ENCODE measurements at places on chromosomes 4 and X.

DNA sequence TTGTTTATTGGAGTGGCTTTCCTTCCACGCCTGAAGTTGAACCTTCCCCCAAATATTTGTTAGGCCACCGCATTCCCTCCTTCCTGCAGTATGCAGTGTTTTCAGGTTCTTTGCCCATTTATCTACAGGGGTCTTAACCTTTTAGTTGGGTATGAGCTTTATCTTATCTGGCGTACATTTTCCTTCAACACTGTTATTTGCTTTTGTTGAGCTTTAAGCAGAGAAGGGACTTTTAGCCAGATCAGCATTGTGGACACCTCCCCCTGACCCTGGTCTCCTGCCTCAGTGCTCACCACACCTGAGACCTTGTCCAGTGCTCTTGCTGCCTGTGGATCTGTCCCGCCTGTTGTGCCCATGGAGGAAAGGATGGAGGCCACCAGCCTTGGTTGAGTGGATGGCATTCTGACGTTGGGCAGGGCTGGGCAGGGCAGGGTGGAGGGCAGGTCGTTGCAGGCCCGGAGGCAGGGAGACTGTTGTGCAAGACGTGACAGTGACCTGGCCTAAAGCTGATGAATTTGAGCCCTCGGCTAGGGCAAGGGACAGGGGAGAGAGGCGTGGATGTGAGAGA lies 998 bp upstream of the DUSP9 start:
- H3K27me3 ChIP-seq, result peaks cover 57% of the 10 kb centered on the region
- peak overlapping the region; percentile 8 for H3K4me3 ChIP-seq
- no peaks in the 10 kb centered on the region for H3K36me3 ChIP-seq
- peaks cover 7% of the 10 kb centered on the region for H3K4me1 ChIP-seq

GRCh38 chrX:23904096-23904495 lies 3.6 kb downstream of the APOO start:
- DNase-seq, result no peak
- H3K4me1 ChIP-seq, result peaks cover 38% of the 10 kb centered on the region
- peak overlapping the region; percentile 13 for H3K4me3 ChIP-seq
- no peaks in the 10 kb centered on the region for H3K27me3 ChIP-seq
- H3K27ac ChIP-seq, result peak overlapping the region; percentile 52

DNA sequence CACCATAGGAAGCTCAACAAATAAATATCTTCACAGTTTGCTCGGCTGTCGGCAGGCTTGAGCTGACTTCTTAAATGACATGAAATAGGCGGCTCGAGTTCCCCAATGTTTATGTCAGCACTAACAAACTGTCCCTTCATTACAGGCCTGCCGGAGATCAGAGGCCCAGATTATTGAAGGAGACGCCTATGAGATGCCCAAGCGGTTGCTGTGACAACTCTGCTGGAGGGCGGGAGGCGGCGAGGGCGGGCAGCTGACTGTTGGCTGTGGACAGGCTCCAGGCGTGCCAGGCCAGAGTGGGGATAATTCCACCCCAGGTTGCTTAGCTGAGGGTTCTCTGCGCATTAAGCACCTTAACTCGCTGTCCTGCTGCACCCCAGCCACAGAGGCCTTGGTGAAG lies 39.2 kb upstream of the MSX1 start:
- H3K4me1 ChIP-seq, result peaks cover 33% of the 10 kb centered on the region
- peaks cover 13% of the 10 kb centered on the region for H3K36me3 ChIP-seq
- peak; percentile 57 for DNase-seq
- peaks cover 8% of the 10 kb centered on the region for H3K27me3 ChIP-seq

- no peak overlapping the region for H3K4me3 ChIP-seq
- H3K36me3 ChIP-seq, result no peaks in the 10 kb centered on the region
- no peak overlapping the region for H3K27ac ChIP-seq
- H3K27me3 ChIP-seq, result no peaks in the 10 kb centered on the region
- no peaks in the 10 kb centered on the region for H3K4me1 ChIP-seq
Measured at GRCh38 chr4:116688536-116688935, 396.8 kb downstream of the TRAM1L1 start.

- no peak for DNase-seq
- no peaks in the 10 kb centered on the region for H3K36me3 ChIP-seq
- H3K27me3 ChIP-seq, result no peaks in the 10 kb centered on the region
Measured at GRCh38 chr4:175614890-175615289, 197.2 kb downstream of the GPM6A start.

- H3K4me3 ChIP-seq, result no peak overlapping the region
- H3K36me3 ChIP-seq, result peaks cover 5% of the 10 kb centered on the region
- H3K27me3 ChIP-seq, result no peaks in the 10 kb centered on the region
- no peaks in the 10 kb centered on the region for H3K4me1 ChIP-seq
- no peak for DNase-seq
- no peak overlapping the region for H3K27ac ChIP-seq
Measured at GRCh38 chr4:98728433-98728832, 70.0 kb upstream of the TSPAN5 start.

DNA sequence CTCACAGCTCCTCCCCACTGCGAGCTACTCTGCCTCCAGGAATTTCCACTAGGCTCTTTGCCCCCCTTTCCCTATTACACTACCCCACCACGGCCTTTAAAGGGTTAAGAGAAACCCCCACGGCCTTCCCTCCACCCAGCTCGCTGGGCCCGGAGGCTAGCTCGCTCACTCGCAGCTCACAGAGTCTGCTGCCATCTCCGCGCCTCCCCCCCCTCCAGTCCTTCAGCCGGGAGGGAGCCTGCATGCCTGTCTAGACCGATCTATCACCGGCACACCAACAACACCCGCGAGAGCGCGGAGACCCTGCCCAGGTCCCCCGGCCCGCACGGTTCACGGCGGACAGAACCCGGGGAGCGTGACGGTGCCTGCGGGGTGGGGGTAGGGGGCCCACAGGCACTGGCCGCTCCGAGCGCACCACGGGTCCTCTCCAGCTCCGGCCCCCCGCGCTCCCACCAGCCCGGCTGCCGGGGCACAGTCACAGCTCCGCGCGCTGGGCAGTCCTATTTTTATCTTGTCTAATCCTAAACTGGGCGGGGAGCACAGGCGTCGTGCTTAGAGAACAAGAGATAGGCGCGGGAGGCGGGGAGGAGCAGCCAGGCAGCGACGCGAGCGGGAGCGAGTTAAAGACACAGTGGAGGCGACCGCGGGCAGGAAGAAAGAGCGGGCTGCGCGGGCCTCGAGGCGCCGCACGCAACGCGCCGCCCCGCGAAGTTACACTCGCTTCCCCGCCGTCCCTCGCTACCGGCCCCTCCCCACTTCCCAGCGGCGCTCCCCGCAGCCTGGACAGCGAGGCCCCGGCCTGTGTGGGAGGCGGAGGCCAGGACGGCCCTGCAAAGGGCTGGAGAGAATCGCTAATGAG lies 3.5 kb downstream of the BCOR start:
- DNase-seq, result no peak
- peaks cover 45% of the 10 kb centered on the region for H3K4me1 ChIP-seq
- peaks cover 48% of the 10 kb centered on the region for H3K27me3 ChIP-seq
- H3K36me3 ChIP-seq, result no peaks in the 10 kb centered on the region
- peak overlapping the region; percentile 91 for H3K4me3 ChIP-seq

GRCh38 chr4:118367361-118367760 lies 14.6 kb upstream of the PRSS12 start:
- no peak overlapping the region for H3K4me3 ChIP-seq
- no peaks in the 10 kb centered on the region for H3K27me3 ChIP-seq
- no peak overlapping the region for H3K27ac ChIP-seq
- no peaks in the 10 kb centered on the region for H3K4me1 ChIP-seq
- no peak for DNase-seq

- H3K4me3 ChIP-seq, result no peak overlapping the region
- no peak overlapping the region for H3K27ac ChIP-seq
Measured at GRCh38 chrX:45524296-45524695, 323.6 kb upstream of the DIPK2B start.

- peaks cover 20% of the 10 kb centered on the region for H3K36me3 ChIP-seq
- DNase-seq, result no peak
- peak overlapping the region; percentile 50 for H3K27ac ChIP-seq
- H3K27me3 ChIP-seq, result no peaks in the 10 kb centered on the region
- peaks cover 29% of the 10 kb centered on the region for H3K4me1 ChIP-seq
Measured at GRCh38 chr4:153963216-153963615, 174.3 kb upstream of the SFRP2 start.

DNA sequence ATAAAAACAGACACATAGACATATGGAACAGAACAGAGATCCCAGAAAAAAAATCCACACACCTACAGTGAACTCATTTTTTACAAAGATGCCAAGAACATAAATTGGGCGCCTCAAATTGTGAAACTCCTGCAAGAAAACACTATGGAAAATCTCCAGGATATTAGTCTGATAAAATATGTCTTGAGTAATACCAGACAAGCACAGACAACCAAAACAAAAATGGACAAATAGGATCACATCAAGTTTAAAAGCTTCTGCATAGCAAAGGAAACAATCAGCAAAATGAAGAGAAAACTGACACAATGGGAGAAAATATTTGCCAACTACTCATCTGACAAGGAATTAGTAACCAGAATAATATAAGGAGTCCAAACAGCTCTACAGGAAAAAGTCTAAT lies 337.3 kb upstream of the DIPK2B start:
- DNase-seq, result no peak
- peaks cover 3% of the 10 kb centered on the region for H3K36me3 ChIP-seq
- no peaks in the 10 kb centered on the region for H3K27me3 ChIP-seq
- no peaks in the 10 kb centered on the region for H3K4me1 ChIP-seq

- no peaks in the 10 kb centered on the region for H3K4me1 ChIP-seq
- peaks cover 2% of the 10 kb centered on the region for H3K27me3 ChIP-seq
- no peak overlapping the region for H3K4me3 ChIP-seq
- H3K36me3 ChIP-seq, result no peaks in the 10 kb centered on the region
Measured at GRCh38 chr4:71167083-71167482, 171.7 kb upstream of the SLC4A4 start.

- no peak overlapping the region for H3K27ac ChIP-seq
- H3K27me3 ChIP-seq, result no peaks in the 10 kb centered on the region
- H3K4me3 ChIP-seq, result no peak overlapping the region
- no peaks in the 10 kb centered on the region for H3K36me3 ChIP-seq
- H3K4me1 ChIP-seq, result no peaks in the 10 kb centered on the region
- DNase-seq, result no peak
Measured at GRCh38 chr4:40466789-40467188, 131.7 kb downstream of the CHRNA9 start.

- DNase-seq, result no peak
- H3K36me3 ChIP-seq, result no peaks in the 10 kb centered on the region
- no peak overlapping the region for H3K4me3 ChIP-seq
- H3K27ac ChIP-seq, result no peak overlapping the region
- no peaks in the 10 kb centered on the region for H3K27me3 ChIP-seq
Measured at GRCh38 chr4:172666711-172667368, 501.8 kb upstream of the GALNT7 start.

DNA sequence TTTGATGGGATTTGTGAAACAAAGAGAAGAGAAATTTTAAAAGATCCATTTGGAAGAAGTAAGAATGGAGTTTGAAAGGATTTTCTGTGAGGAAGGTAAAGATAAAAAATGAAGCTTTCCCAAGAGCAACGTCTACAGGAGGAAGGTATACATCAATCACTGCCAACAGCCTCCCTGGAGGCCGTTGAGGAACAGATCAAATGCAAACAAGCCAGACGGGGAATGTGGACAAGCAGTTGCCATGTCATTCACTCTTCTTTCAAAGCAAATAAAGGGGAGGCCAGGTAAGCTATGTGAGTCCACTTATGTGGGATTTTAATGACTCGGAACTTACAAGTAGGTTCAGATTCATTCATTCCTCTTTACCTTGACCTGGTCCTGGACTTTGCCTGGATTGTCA lies 1020.5 kb upstream of the AGA start:
- H3K27me3 ChIP-seq, result no peaks in the 10 kb centered on the region
- no peaks in the 10 kb centered on the region for H3K4me1 ChIP-seq
- H3K4me3 ChIP-seq, result no peak overlapping the region
- no peak for DNase-seq

- H3K4me1 ChIP-seq, result no peaks in the 10 kb centered on the region
- peaks cover 7% of the 10 kb centered on the region for H3K36me3 ChIP-seq
- H3K4me3 ChIP-seq, result no peak overlapping the region
Measured at GRCh38 chr4:124053872-124054538, 657.4 kb downstream of the SPRY1 start.

- no peaks in the 10 kb centered on the region for H3K4me1 ChIP-seq
- no peaks in the 10 kb centered on the region for H3K27me3 ChIP-seq
- no peak for DNase-seq
Measured at GRCh38 chr4:31702326-31702725, 982.2 kb downstream of the PCDH7 start.

DNA sequence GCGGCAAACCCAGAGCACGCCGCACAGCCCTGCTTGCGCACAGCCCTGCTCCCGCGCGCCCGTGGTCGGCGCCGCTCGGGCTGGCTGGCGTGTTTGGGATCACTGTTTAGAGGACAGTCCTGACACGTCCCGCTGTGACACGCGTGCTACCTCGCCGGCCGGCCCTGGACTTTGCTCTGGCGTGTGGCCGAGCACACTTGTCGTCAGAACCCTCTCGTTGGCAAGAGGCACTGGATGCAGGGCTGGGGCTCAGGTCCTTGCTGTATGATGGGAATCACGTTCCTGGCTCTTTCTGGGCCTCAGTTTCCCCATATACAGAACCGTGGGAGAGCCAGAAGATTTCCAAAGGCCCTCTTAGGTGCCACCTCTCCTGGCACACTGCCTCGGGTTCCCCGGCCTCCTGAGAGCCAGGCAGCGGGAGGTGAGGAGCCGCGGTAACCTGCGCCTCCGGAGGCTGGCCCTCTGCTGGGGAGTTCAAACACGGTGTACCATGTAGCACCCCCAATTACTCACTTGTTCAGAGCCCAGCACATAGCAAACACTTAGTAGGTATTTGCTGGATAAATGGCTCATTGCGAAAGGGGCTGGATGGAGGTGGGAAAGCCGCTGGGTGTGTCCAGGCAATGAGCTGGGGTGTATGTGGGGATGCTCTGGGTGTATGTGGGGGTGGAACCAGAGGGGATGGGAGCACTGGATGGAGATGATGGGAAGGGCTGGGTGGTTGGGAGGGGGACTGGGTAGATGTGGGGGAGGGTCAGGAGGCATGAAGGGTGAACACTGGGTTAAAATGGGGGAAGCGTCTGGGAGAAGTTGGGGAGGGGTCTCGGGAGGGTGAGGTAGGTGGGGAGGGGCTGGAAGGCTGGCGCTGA lies 76.6 kb downstream of the HTRA3 start:
- no peak overlapping the region for H3K4me3 ChIP-seq
- no peak for DNase-seq
- H3K36me3 ChIP-seq, result no peaks in the 10 kb centered on the region
- H3K27ac ChIP-seq, result no peak overlapping the region
- H3K27me3 ChIP-seq, result no peaks in the 10 kb centered on the region

DNA sequence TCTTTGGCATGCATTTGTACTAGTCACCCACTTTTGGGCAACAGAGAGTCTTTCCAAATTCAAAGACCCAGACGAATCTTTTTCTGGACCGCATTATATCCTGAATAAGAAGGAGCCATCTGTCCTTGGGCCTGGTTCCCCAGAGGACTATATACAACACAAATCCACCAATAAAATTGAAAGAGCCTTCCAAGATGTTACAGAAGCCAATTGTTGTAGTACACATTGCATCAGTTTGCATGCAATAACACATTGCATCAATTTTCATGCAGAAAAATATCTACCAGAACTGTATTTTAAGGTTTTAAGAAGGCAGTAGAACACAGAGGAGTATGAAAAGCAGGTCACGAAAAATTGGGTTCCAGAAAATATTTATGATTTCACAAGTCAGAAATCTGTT lies 203.2 kb downstream of the HTR2C start:
- no peaks in the 10 kb centered on the region for H3K4me1 ChIP-seq
- no peak overlapping the region for H3K4me3 ChIP-seq
- H3K27me3 ChIP-seq, result no peaks in the 10 kb centered on the region
- H3K36me3 ChIP-seq, result no peaks in the 10 kb centered on the region
